Left colon (tissue), 2 donors: ENCODE measurements at places on chromosomes 4 and X. TPM values are rescaled to one million over a fixed set of nuclear protein-coding genes. Genes with fewer than 3 reads are reported as not detected.

The ELOVL6 gene
- total RNA-seq, result 96.0 TPM

GRCh38 chr4:2867758-2868491 is 24.3 kb downstream of the ADD1 start:
- DNase-seq, result no peak

The PLAC1 gene
- not detected for total RNA-seq

DNA sequence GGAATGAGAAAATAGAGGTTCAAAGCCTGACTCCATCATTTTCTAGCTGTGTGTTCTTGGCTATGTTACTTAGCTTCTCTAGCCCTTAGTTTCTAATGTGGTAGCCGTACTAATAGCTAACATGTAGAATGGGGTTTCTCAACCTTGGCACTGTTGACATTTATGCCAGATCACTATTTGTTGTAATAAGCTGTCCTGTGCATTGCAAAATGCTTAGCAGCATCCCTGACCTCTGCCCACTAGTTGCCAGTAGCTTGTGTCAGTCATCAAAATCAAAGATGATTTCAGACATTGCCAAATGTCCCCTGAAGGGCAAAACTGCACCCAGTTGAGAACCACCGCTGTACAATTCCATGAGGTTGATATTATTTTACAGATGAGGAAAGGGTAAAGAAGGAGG is 18.3 kb upstream of the ADAMTS3 start:
- DNase-seq, result no peak

The PABPC1L2A gene
- total RNA-seq, result not detected

The RASGEF1B gene
- 24.1 TPM for total RNA-seq

- no peak for DNase-seq
Measured at GRCh38 chr4:70680934-70681333, 7.4 kb upstream of the UTP3 start.

The TMPRSS11B gene
- total RNA-seq, result not detected

DNA sequence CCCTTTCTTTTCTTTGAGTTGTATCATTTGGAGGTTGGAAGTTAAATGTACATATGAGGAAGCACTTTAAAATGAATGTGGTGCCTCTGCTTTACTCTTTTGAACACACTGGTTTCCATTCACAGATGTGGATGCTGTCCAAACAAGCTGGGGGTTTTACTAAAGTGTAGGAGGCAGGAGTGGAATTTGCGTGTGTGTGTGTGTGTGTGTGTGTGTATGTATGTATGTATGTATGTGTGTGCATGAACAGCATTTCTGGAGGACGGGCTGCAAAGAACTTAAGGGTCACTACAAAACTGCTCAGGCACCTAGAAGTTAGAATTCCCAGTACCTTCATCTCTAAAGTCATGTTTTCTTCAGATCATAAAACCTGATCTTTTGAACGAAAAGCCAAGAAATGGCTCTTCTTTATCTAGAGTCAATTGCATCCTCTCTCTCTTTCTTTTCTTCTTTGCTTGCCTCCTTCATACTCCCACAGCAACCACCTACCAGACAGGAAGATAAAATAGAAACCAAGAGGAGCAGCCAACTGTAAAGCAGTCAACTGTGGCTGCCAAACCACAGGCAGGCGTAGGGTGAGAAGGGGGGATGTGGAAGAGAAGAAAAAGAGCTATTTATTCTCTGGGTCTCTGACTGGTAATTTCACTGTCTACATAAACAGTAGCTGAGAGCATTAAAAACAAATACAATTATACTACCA is 177.0 kb upstream of the RASGEF1B start:
- no peak for DNase-seq

DNA sequence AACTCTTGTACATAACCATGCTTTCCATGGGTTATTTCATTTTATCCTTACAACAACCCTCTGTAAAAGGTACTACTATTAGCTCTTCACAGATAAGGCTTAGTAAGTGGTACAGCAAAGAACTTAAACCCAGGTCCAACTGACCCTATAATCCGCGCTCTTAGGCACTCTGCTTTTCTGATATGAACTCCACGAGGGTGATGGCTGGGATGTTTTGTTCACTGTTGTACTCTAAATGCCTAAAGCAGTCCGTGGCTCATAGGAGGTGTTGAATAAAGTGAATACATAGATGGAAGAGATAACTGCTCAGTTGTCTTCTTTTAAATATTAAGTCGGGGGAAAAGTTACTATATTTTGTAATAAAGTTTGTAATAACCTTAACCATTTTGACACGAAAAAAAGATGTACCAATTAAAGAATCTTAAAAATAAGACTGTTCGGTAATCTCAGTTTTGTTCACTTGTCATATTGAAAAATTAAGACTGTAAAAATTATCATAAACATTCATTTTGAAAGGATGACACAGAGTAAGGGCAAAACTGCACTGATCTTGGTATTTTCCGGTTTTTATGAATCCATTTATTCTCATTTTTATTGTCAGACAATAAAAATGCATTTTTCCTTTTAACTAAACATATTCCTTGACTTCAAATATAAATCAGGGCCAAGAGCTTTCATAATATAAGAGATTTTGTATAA is 166.5 kb downstream of the FBXW7 start:
- DNase-seq, result no peak

The AASDH gene
- total RNA-seq, result 6.5 TPM

DNA sequence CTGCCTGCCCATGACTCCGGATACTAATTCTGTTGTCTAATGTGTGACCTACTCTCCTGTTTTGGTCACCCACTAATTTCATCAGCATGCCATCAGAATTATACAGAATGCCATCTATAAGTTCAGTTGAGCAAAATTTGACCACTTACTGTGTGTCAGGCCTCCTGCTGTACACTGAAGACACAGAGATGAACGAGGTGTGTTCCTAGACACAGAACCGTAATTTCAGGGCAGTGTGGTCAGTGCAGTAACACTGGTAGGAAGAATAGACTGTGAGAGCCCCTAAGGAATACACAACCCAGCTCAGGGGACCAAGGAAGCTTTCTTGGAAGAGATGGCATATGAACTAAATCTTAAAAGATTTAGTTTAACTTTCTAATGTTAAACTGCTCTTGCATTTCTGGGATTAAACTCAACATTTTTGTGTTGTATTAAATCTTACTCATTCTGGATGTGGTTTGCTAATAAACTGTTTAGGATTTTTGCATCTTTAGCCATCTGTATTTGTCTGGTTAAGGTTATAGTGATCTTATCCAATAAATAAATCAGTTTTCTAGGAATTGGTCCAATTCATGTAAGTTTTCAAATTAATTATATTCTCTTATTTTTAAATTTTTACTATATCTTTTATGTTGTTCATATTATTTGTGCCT is 34.3 kb downstream of the KANTR start:
- no peak for DNase-seq

DNA sequence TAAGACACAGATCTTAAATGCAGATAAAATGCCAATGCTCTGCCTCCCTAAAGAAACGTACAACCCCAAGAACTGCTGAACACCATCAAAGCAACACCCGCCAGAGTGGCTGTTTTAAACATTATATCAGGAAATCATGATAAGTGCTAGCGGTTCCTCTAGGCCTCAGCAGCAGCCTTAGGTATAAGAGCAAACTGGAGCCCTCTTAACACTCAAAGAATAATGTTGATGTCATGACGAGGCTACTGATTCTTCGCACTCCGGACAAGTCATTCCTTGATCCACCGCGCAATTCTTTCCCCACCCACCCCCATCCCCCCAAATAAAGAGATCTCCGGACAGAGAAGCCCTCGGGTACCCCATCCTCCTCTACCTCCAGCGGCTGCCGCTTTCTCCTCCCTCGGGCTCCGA is 507 bp downstream of the LIN54 start:
- no peak for DNase-seq

The PASD1 gene
- not detected for total RNA-seq

DNA sequence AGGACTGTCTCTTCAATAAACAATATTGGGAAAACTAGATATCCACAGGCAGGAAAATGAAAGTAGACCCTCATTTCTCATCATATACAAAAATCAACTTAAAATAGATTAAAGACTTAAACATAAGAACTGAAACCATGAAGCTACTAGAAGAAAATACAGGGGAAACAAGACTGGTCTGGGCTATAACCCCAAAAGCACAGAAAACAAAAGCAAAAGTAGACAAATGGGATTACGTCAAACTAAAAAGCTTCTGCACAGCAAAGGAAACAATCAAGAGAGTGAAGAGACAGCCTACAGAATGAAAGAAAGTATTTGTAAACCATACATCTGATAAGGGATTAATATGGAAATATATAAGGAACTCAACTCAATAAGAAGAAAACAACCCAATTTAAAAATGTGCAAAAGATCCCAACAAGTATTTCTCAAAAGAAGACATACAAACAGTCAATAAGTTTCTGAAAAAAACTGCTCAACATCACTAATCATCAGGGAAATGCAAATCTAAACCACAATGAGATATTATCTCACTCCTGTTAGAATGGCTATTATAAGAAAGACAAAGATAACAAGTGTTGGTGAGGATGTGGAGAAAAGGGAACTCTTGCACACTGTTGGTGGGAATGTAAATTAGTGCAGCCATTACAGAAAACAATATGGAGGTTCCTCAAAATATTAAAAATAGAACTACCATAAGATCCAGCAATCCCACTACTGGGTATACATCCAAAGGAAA is 325.3 kb upstream of the RASGEF1B start:
- DNase-seq, result no peak

DNA sequence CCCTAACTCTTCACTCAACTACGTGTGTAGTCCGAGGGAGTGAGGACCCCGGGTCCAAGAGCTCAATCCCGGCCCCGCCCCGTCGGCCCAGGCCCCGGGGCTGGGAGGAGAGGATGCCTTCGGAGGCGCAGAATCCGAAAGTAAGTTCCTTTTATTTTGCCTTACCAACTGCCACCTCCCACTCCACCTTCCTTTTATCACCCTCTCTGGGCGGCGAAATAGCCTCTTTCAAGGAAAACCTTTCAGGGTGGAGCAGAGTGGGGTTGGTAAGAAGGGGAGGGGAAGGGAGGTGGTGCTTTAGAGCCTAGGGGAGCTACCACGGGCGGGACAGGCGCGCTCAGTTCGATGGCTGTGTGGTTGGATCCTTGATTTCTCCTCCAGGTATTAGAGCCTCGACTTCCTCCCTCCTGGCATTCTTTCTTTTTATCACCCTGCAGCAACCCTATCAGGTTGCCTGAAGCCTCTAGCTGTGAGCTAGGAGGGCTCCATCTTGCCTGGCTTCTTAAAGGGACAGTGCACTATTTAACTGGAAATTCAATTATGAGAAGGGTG is 191.2 kb downstream of the RRAGB start:
- peak; percentile 44 for DNase-seq

The FRMD7 gene
- not detected for total RNA-seq

The ARX gene
- total RNA-seq, result 0.34 TPM

GRCh38 chr4:105184316-105184980 is 37.8 kb downstream of the TET2 start:
- no peak for DNase-seq

The MAGEA10 gene
- total RNA-seq, result not detected

DNA sequence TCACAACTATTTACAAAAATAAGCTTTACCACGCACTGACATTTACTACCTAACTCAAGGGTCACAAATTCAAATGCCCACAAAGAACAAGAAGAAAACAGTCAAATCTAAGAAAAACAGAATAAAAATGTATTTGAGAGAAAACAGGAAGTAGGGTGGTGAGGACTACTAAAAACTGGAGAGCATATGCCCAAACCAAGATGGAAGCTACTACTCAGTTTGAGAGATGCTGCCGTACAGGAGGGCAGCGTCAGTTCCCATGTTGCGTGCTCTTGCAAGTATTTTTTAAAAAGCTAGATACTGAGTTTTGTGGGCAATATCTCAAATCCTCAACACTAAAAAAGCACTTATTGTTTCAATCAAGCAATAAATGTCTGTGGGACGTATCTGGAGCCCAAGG is 16.2 kb downstream of the HNRNPD start:
- no peak for DNase-seq

GRCh38 chr4:115042496-115042895 is 70.9 kb downstream of the NDST4 start:
- DNase-seq, result no peak

GRCh38 chr4:139628184-139629012 is 37.2 kb upstream of the MGST2 start:
- peak; percentile 61 for DNase-seq

The RBMXL3 gene
- not detected for total RNA-seq
